ENCODE measurements at places on chromosomes 4 and X.

- no peak for DNase-seq
Observed at GRCh38 chr4:177194906-177195305, 114.8 kb upstream of the NEIL3 start.

GRCh38 chr4:54400802-54401201 is 171.7 kb downstream of the PDGFRA start:
- no peak for DNase-seq

- no peak for DNase-seq
Observed at GRCh38 chrX:106484233-106484632, 127.5 kb upstream of the RADX start.

DNA sequence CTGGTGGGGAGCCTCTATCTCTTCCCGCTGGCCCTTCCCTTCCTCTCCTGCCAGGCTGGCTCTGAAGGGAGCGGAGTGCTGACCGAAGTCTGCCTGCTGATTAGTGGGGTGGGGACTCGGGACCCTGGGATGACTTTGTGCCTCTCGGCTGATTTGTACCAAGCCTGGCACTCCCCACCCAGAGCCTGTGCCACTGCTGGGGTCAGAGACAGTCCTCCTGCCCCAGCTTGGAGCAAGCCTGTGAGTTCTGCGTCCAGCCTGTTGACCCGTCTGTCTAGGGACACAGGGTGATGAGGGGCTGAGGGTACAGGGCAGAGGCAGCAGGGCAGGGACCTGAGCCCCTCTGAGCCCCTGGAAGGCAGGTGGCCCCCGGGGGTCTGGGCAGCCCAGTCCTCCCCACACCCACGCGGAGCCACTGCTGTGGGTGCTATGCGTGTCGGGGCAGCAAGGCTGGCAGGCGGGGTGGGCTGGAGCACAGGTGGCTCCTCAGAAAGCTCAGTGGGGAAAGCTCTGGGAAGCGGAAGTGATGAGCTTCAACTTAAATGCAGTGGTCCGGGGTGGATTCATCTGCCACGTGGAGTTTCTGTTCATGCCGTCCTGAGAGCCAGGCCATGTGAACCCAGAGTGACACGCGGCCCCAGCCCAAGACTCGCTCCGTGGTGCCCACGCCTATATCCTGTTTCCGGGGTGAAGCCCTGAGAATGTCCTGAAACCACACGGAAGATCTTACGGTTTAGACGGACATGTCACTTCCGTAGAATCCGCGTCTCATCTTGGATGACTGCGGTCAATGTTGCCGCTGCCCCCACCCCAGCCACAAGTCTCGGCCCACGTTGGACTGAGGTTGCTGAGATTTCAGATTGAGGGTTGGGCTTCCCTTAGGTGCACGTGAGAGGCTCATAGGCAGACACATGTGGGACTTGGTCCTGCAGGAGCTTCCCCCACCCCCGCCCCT is 21.1 kb upstream of the UVSSA start:
- DNase-seq: no peak

GRCh38 chrX:133374874-133375387 is 40.4 kb downstream of the GPC4 start:
- no peak for DNase-seq

GRCh38 chrX:15579778-15580747 is 20.7 kb downstream of the ACE2 start:
- DNase-seq: no peak

- DNase-seq: no peak
Observed at GRCh38 chr4:85833302-85833701, 358.4 kb downstream of the ARHGAP24 start.

DNA sequence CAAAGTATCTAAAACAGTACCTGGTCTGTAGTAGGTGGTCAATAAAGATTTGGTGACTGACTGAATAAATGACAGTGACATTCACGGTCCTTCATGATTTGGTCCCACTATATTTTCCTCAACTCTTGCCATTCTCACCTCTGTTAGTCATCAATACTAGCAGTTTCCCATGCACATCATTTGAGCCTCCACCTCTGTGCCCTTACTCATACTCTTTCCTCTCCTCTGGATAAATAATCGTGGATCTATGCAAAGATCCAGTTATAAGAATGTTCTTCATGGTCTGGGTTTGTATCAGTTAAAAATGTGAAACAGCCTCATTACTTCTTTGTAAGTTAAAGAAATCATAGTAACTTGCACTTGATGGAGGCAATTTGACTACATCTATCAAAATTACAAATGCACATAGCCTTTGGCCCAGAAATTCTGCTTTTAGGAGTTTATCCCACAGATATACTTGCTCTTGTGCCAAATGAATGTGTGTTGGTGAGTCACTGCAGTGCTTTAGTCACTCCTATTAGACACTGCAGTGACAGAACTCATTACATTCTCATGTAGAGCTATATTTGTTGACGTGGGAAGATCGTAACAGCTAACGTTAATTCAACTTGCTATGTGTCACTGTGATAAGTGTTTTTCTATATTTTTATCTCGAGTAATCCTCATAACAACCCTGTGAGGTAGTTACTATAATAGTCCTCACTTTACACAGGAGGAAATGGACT is 121.9 kb upstream of the SMIM10 start:
- no peak for DNase-seq

GRCh38 chr4:164803702-164804101 is 49.8 kb downstream of the SMIM31 start:
- DNase-seq: no peak

DNA sequence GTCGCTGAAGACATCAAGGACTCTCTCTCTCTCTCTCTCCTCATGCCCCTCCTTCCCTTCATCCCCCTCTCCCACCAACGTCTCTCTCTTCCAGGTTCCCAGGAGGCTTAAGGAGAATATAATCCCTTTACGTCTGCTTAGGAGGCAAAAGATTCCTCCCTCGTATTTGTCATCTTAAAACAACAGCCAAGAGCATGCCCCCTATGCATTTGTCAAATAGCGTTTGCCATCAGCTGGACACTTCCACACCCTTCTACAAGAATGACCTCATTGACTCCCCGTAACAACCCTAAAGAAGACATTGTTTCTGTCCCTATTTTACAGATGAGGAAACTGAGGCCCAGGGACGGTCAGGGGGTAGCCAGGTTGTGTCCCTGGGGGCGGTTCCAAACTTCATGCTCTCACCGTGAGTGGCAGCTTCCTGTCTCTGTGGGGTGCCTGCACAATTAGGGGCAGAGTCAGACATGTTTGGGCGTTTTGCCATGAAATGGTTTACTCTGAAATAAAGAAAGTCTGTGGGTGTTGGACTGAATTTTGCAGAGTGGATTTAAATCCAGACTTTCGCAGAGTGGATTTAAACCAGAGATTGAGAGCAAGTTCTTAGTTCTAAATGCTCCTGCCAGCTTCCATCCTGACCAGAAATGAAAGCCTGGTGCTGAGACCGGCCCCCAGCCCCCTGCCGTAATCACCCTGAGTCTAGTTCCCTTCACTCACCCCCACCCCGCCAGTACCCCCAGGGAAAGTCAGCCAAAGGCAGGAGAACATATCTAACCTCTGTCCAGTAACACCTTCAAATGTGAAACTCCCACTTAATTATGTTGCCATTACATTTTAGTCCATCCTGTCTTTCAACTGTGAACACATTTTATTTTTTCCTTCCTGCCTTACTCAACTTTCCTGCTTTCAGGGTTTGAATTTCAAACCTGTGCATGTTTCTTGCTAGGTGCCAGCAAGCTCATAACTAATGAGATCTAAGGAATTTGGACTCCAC is 44.3 kb upstream of the TBL1X start:
- DNase-seq: no peak

- DNase-seq: no peak
Observed at GRCh38 chrX:97230948-97231347, 347.2 kb downstream of the RPA4 start.

DNA sequence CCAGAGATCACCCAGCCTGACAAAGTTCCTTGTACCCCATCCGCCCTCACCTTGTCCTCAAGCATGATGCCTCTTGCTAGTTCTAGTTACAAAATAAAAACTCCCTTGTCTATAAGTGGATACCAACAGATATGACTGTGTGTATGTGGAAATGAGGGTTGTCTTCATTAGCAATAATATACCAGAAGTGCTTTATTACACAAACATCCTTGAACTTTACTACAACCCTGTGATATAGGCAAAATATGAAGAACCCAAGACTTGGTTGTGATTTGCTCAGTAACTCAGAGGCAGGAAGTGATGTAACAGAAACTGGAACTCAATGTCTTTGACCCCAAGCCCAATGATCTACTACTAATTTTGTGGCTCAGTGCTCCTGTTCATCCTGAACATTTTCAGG is 97.6 kb downstream of the AKAP4 start:
- no peak for DNase-seq

GRCh38 chr4:153434190-153434589 is 32.0 kb upstream of the TMEM131L start:
- DNase-seq: no peak

- no peak for DNase-seq
Observed at GRCh38 chr4:68927165-68927564, 24.4 kb downstream of the UGT2A3 start.

GRCh38 chr4:78553529-78554060 is 2.0 kb downstream of the ANXA3 start:
- DNase-seq: no peak

- no peak for DNase-seq
Observed at GRCh38 chr4:25489253-25489797, 112.3 kb downstream of the ANAPC4 start.

DNA sequence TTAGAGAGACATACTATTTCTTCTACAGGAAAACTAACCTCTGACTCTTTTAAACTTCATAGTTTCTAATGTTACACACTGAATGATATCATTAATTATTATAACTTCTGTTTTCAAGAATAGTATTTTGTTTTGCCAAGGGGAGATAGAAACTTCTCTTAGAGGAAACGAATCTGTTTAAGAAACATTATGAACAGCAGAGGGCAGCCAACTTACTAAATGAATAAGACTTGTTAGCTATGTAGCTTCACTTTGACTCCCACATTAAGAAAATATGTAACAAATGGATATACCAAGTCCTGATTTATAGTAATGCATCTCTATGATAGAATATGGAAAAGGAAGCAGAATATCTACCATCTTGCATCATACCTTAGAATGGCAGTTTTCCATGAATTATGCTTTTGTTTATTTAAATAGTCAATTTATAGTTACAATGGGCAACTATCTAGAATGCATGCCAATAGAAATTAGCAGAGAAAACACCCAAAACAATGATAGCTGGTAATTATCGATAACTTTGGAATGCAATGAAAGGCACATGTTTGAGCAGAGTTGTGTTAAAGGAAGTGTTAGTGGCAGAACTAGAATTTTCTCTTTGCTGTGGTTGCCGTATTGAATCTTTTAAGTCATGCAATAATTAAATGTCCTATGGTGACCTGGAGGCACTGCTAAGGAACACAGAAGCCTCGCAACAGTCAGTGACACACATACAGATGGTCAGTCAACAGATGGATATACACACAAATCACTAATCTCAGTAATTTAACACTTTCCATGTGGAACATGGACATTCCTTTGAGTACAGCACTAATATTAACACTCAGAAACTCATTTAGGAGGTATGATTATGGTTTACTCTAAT is 105.7 kb upstream of the PDLIM3 start:
- peak; percentile 6 for DNase-seq

DNA sequence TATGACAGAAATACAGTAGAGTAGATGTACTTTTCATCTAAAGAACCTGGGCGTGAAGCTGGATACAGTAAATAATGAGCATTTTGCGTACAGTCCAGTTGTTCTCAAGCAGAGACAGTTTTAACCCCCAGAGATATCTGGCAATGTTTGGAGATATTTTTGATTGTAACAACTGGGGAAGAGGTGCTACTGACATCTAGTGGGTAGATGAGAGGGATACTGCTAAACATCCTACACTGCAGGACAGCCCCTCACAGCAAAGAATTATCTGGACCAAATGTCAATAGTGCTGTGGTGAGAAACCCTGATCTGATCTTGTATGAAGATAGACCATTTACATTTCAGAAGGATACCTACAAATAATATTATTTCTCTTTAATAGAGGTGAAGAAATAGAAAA is 200.2 kb upstream of the FAM47A start:
- no peak for DNase-seq

DNA sequence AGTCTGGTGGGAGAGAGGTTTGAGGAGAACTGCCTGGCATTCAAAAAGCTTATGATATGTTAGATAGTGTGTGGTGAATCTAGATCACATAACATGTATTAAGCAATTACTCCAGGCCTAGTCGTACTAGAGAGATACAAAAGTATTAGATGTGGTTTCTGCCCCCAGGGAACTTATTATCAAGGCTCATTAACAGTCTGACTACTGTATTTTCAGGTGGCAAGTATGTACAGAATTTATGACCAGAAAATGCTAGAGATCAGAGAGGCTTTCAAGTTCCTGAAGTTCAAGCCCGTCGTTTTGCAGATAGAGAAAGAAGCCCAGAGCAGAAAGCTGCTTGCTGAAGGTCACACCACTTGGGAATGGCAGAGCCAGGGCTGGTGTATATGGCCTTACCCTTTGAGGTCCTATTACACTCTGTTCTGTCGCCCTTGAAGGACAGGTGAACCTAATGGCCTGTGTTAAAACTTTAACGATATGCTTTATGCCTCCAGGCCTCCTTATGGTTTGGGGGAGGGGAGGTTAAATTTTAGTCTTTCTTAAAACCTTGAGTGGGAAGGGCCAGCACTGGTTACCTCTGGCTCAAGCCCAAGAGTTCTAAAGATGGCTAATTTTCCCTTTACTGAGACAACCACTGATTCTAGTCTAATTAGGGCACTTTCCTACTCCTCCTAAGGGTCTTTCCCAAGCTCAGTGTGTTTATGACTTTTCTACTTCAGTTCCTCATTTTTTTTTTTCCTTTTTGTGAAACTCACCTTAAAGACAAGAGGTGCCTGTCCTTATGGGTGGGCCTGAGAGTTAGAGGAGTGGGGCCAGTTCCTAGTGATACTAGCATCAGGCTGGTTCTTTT is 19.9 kb downstream of the TMEM164 start:
- DNase-seq: no peak

GRCh38 chrX:135287266-135287823 is 21.9 kb upstream of the ETDC start:
- no peak for DNase-seq

GRCh38 chr4:147928400-147928799 is 196.5 kb downstream of the ARHGAP10 start:
- no peak for DNase-seq
